ENCODE measurements at places on chromosomes 5 and 9.

- DNase-seq, result no peak
These were observed 29.9 kb downstream of the JADE2 start for GRCh38 chr5:134555223-134555889.

GRCh38 chr5:12360218-12360617, 456.0 kb upstream of the CTNND2 start:
- no peak for DNase-seq

GRCh38 chr5:139378101-139378825, 4.8 kb downstream of the SLC23A1 start:
- no peak for DNase-seq

DNA sequence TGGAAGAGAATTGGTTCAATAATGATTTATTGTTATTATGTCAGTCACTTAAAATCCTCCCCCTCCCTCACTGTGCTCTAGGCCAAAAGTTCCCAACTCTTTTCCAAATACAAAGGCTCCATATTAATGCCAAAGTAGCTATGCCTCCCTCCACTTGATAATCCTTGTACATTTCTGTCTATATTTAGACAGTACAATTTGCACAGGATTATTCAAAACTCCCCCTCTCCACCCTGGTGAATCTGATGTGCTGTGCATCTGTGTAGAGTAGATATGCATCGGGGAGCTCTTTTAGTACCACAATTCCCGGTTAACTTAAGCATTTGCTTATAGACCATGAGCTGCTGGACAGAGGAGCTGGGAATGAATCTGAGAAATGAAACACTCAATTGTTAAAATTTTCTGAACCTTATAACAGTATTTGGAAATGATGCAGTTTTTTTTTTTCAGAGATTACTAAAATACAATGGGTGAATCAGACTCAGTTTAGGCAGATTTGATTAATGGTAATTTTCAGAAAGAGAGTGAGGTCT, 27.6 kb downstream of the GLRA1 start:
- DNase-seq, result no peak

GRCh38 chr9:128946571-128947276, 679 bp downstream of the DOLK start:
- DNase-seq, result no peak

- DNase-seq, result no peak
These were observed 25.8 kb downstream of the ARL15 start for GRCh38 chr5:54284586-54284985.

DNA sequence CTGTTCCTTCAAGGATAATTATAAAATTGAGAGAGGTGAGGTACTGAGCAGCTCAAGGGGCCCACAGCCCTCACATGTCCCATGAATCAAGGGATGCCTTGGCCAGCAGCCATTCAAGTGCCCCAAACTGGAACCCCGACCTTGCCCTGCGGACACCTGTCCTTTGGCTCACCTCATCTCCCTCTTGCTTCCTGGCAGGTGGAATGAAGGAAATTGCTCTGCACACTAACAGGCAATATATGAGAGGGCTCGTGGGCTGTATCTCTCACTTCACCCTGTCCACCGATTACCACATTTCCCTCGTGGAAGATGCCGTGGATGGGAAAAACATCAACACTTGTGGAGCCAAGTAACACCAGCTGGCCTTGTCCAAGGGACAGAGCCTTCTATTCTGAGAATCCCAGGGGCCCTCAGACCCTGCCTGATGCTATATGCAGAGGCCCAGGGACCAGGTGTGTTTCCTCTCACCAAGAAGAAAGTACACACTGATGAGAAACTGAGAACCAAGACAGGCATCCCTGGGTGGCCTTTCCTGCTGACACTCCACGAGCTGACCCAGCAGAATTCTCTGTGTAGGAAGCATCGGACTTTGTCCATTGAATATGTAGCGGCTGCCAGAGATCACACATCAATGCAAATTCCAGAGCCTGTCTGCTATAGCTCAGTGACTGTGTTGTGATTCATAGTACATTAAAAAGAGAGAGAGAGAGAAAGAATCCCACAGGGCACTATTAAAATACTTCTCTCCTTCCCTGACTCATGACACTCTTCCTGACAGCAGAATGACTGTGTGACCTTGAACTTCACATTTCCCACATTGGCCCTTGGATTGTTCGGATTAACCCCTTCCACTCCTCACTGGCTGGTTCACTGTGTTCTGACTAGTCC, 92.6 kb downstream of the LIFR start:
- no peak for DNase-seq

GRCh38 chr9:22047596-22047995, 38.5 kb upstream of the CDKN2B start:
- no peak for DNase-seq

DNA sequence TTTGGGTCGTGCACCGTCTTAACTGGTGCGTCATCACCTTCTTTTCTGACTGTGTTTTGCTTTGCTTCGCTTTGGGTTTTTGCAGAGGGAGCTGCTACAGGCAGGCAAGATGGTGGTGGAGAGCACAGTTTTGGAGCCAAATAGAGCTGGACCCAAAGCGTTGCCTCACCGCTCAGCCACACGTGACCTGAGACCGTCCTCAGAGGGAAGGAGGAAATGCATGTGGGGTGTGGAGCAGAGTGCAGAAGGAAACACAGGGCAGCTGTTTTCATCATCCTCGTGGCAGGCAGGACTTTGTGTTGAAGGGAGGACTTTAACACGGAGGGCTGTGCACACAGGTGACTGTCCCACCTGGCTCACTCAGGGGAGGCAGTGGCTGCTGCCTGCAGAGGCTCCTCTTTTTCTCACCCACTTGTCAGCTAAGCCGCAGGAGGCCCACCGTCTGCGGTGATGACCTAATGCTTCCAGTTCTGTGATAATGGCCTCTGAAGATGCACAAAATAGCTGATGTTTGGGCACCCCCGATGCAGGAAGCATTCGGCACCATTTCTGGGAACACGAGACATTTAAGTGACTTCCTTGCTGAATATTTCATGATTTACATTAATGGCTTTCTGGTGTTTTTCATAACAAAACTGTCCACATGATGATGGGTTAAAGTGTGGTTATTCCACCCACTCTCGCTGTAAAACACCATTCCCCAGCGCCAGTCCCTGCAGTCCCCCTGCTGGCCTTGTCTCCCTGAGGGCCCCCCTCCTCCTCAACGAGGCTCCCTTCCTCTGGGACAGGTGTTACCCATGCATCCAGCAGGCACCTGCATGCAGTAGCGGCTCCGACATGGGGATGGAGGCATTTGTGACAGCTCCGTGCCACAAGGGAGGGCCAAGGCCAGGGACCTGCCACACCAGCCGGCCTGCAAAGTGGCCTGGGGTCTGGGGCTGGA, 12.4 kb upstream of the UBAC1 start:
- no peak for DNase-seq

DNA sequence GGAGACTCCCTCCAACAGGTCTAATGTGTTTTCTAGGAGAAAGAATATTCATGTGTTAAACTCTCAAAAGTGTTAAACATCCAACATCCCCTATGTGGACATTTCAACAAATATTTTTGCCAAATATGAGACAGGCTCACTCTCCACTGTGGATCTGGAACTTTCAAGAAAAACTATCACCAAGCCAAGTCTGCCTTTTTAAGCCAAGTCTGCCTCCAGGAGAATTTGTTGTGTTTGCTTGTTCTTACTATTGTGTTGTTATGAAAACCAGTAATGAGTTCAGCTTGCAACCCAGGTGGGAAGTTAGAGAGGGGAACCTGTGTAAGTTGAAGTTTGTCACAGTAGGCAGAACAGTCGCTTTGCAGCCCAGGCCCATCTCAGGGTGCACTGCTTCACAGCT, 228.1 kb downstream of the NFIB start:
- DNase-seq, result no peak

GRCh38 chr5:118561971-118562370, 426.4 kb downstream of the DTWD2 start:
- no peak for DNase-seq

DNA sequence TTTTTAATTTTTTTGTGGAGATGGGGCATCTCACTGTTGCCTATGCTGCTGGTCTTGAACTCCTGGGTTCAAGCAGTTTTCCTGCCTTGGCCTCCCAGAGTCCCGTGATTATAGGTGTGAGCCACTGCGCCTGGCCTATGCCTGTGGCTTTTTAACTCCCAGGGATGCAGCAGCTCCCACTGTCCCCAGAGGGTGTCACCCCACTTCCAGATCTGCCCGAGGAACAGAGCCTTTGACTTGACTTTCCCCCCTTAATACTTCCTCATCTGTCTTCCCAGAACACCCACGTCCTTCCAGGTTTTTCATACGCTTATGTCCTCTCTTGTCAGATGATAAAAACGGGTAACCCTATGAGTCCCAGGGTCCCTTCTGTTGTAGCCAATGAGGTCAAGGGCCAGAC, 7.6 kb upstream of the PRRC2B start:
- DNase-seq, result no peak

GRCh38 chr9:2302606-2303005, 287.5 kb downstream of the SMARCA2 start:
- DNase-seq, result no peak

GRCh38 chr5:134511796-134512660, 13.4 kb upstream of the JADE2 start:
- no peak for DNase-seq

- DNase-seq, result no peak
These were observed 7.4 kb downstream of the TBC1D2 start for GRCh38 chr9:98247831-98248657.

- DNase-seq, result no peak
These were observed 313.8 kb downstream of the SLF1 start for GRCh38 chr5:94932259-94932658.

DNA sequence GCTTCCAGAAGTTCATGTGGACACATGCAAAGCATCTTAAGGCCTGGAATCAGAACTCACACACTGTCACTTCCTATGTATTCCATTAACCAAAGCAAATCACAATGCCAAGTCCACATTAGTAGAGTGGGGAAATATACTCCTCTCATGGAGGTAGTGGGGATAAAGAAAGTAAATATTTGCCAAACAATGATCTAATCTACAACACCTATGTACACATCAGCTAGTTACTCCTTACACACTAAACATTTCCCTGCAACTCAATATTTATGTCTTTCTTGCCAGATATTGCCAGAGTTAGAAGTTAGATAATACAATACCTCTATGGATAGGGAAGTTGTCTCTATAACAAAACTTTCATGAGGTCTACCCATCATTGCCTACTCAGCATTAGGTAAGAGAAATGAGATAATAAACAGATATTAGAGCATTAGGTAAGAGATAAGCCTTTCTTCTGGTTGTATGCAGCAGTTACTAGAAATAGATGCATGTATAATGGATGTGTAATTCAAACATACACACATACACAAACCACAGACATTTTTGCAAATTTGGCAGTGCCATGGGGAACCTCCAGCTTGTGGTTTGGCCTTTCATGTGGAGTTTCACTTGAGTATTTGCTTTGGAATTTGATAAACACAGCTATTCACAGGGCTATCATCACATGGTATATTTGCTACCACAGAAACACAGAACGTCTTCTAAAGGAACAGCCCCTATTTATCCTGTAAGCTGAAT, 196.5 kb downstream of the TLE1 start:
- no peak for DNase-seq

- no peak for DNase-seq
These were observed 30.2 kb downstream of the CAPSL start for GRCh38 chr5:35908228-35908627.

DNA sequence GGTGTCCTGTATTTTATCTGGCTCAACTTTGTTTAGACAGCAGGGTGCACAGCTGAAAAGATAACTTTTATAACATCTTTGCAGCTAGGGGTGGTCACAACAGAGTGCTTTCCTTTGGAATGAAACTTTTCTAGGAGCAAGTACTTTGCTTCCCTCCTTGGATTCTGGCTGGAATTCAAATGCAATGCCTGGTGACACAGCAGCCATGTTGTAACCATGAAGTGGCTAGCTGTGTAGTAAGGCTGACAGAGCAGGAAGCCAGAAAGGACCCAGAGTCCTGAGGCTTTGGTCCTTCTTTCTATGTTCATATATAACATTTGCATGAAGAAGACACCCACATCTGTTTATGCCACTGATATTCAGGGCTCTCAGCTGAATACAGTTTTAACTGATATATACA, 48.1 kb downstream of the TENT4A start:
- DNase-seq, result no peak

DNA sequence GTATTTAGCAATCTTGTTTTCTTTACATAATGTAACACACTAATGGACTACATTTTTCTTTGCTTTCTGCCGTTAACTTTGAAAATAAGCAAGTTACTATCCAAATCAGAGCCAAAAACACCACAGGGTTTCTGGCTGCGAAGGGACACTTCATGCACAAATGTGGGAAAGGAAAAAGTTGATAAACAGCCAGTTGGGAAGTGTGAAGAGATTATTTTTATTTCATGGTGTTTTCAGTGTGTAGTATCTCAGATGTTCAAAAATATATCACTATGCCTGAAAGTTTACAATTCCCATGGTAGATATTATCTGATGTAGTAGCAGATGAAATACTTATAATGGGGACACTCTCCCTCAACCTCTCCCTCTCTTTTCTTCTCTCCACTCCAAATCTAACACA, 135.3 kb downstream of the CETN3 start:
- DNase-seq, result no peak

DNA sequence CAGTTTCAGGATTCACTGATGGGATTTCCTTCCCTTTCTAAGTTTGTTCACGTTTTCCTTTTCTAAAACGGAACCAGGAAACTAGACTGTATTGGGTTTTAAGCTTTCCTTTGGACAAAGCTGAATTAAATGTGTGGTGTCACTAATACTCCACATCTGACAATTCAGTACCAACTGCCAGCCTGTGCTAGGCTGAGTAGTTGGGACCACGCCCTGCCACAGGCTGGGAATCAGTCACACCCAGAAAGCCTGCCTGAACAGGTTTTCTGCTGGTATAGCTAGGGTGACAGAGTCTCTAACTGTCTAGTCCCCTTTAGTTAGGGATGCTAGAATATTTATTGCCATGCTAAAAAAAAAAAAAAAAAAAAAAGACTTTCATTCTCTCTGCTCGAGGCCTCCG, 15.6 kb downstream of the SPACA9 start:
- DNase-seq, result no peak

DNA sequence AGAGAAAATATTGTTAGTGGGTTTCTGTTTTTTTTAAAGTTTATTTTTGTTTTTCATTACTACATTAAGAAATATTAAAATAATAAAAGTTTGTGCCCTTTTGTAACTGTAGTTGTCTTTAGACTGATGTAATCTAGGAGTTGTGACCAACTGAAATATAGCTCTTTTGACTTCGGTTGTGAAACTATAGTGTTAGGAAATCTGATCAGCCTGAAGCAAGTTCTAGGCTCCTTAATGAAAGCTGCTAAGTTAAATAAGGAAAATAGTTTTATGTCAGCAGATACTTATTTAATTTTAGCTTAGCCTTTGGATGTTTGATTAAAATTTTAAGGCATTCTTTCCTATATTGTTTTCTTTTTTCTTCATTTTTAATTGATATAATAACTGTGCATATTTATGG, 14.2 kb downstream of the AP3S1 start:
- DNase-seq, result no peak

DNA sequence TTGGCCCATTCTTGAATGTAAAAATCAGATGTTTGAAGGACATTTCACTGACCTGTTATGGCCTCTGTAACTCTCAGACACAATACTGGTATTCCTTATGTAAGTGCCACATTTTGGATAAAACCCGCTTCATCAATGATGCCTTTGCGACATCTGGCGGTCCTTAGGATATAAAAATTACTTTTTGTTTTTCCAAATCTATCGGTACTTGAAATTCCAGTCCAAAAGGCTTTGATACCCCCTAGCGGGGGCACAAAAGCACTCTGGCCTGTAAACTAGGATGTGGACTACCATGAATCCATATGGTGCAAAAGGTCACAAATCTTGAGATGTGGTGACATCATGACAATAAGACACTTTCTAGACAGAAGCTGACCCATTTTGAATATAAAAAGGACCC, 291.8 kb downstream of the KIAA0825 start:
- DNase-seq, result no peak

Measured in activated naive CD4-positive, alpha-beta T cell (primary cell).